BJ (cell line): ENCODE measurements at places on chromosomes 4 and X.

GRCh38 chr4:53601251-53601764 is 10.0 kb upstream of the LNX1 start:
- no peak for DNase-seq

DNA sequence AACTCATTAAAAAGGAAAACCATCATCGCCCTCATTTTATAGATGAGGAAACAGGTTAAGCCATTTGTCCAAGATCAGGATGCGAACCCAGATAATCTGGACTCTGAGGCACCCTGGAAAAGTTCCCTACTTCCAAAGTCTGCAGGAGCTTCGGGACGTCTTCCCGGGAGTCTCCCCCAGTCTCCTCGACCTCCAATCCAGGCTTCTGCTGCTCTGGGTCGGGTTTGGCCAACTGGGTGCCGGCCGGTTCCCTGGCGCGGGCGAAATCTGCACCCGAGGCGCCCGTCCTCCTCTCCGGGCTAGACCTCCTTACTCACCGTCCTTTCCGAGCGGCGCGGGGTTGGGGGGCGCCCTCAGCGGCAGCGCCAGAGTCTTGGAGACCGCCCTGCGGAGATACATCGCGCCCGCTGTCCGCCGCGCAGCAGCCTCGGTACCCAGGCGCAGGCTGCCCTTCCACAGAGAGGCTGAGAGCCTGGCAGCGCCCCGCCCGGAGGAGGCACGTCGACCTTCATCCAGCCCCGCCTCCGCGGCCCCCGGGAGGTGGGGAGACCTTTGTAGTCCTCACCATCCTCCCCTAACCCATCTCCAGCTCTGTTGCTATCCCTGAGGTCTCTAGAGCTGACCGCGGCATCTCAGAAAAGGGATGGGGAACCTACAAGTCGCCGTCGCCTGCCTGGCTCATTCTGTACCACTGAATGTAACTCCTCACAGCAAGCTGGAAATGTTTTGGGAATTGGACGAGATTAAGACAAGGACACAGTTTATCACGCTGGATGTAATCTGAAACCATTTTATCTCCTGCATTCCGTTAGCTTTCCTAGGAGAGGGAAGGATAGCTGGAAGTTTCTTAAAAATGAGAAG is at the start of gene MGARP:
MGARP (minus strand) TSS at position 466 of the 861 bp plus-strand sequence; CDS start at position 399, 67 bp downstream.
- DNase-seq: no peak

DNA sequence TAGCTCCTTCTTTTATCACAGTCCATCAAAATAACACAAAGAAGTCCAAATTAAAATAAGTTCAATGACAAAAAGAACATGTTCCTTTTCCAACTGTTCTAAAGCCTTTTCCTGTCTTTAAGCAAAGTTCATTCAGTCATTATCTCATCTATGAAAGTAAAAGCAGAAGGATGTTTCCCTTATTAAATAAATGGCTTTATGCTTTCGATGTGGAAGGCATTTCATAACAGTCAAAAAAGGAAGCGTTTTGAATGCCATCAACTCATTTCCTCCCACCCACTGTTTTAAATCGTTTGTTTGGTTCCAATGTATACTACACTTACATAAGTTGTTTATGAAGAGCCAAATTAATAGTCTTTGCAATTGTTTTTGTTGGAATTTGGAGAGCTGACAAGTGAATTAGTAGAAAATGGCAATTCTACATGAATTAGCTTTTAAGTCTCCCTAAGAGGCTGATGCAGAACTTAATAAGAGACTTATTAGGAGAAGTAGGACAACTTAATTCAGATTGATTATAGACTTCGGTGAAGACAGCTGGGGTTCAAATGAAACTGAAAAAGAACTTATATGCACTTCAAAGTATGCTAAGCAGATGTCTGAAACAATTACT is 392.6 kb upstream of the FTHL17 start:
- no peak for DNase-seq

DNA sequence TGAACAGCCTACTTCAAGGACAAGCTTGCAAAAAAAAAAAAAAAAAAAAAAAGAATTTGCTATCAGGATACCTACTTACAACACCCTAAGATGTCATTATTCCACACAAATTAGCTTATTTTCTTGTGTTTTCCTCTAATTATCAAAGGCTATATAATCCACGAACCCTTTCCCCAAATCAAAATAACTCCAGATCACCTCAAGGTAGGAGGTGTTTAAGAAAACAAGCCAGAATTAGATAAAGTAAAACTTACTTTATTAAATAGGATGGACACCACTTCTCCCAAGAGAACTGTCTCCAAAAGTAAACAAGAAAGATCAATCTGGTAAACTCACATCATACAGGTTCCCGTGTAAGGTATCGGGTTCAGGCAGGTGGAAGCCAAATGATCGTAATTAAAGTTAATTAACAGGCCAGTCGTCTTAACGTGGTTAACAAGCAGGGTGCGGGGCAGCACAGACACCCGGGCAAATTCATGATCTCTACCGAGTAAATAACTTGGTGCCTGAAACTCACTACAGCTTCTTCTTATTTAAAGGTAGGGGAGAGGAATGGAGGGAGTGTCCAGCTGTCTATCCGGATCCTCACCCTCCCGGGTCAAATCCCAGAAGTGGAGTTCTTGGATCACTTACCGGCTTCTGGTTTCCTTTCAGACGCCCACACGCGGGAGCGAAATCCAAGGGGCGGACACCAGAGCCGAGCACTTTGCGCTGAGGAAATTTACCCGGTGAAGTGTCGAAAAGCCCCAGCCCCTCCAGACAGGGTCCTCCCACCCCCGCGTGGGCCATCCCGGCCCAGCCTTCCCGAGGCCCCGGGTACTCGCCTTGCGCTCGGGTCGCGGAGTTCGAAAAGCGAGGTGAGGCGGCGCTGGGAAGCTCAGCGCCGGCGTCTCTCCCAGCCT is 708 bp downstream of the ARAP2 start:
- no peak for DNase-seq

GRCh38 chr4:109414938-109415337 is 18.7 kb upstream of the SEC24B start:
- DNase-seq: no peak

DNA sequence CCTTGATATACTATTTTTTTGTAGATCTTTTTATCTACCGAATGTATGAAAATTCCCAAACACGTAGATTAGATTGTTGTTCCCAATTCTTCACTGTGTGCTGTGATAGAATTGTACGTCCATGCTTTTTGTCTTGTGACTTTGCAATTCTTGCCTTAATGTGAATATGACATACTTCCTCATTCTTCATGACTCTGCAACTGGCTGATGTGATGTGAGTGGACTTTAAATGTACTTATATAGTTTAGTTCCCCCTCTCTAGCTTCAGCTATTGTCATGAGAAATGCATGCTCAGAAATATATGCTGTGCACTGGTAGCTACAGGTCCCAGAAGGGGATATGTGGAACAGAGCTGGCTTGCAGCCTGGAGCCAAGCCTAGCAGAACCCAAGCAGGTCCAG is 89.4 kb downstream of the FTHL17 start:
- DNase-seq: no peak

GRCh38 chr4:83207497-83208101 is 77.0 kb downstream of the COQ2 start:
- DNase-seq: peak; percentile 53

DNA sequence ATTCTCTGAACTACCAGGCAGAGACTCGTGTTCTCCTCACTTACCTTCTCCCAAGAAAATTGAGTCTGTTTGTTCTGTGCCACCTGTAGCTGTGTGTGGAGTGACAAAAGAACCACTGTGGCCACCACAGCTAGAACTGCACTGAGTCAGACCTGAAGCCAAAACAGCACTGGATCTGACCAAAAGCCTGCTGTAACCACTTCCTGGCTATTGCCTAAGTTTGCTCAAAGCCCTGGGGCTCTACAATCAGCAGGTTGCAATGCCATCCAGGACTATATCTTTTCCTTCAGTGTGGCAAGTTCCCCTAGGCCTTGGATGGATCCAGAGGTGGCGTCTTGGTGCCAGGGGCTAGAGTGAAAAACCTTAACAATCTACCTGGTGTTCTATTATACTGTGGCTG is 449.1 kb downstream of the FAM133A start:
- DNase-seq: no peak

DNA sequence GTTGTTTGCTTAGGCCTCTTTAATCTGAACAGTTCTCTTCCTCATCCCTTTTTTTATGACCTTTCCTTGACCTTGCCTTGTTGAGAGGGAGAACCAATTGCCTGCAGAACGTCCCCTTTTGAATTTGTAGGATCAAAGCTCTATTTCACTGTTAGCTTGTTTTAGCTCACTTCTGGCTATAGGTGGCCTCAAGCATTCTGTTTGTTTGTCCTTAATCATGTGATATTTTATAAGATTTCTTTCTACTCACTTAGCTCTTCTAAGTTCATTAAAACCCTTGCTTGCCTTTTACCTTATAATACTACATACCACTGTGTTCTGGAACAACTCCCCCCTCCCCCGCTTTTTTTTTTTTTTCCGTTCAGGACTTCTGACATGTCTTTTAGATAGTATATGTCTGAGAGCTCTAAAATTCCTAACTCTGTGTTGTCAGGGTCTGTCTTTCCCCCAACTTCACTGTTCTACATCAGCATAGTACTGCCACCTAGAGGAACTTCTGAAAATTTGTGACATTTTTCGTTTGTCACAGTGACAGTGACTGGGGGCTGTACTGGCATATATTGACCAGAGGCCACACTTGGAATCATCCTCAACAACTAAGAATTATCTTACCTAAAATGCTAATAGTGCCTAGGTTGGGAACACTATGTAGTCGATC is 128.5 kb downstream of the LARP7 start:
- DNase-seq: no peak
